ENCODE measurements at places on chromosomes 4 and X.

GRCh38 chr4:6908432-6909112 lies 1.1 kb upstream of the TBC1D14 start:
- no peak for DNase-seq

- no peak for DNase-seq
These were observed 117.0 kb downstream of the PALLD start for GRCh38 chr4:168613869-168614268.

GRCh38 chr4:4860600-4861389 lies 1.3 kb downstream of the MSX1 start:
- DNase-seq = no peak

DNA sequence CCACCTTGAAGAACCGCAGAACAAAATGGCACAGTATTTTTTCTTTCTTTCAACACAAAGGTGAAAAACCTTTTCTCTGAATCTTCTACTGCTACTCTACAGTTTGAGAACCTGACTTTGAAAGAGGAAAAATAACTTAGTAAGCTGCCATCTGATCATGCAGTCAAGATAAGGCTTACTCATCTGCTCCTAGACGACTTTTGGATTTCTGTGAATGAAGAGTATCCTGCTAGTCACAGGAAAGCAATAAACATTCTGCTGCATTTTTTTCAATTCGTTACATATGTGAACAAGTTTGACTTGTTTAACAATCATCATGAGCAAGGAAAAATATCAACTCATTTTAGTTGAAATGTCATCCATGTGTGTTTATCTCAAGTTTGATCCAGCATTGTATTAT lies 25.2 kb downstream of the TIGD2 start:
- DNase-seq = no peak

DNA sequence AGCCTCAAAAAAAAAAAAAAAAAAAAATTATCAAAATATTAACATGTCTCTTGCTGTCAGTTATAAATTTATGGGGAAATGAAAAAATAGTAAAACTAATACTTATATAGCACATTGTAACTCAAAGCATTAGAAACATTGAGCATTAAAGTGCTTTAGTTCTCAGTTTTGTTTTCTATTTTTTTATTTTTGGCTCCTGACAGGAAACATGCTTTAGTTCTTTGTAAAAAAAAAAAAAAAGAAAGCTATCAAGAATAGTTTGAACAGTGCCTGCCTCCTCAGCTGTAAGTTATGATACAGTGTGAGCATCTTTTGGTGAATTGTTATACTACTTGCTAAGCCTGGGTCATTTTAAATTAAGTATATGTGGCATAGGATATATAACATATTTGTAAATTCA lies 5.1 kb upstream of the CENPC start:
- no peak for DNase-seq

- no peak for DNase-seq
These were observed 37.3 kb downstream of the PSAPL1 start for GRCh38 chr4:7397206-7398103.

DNA sequence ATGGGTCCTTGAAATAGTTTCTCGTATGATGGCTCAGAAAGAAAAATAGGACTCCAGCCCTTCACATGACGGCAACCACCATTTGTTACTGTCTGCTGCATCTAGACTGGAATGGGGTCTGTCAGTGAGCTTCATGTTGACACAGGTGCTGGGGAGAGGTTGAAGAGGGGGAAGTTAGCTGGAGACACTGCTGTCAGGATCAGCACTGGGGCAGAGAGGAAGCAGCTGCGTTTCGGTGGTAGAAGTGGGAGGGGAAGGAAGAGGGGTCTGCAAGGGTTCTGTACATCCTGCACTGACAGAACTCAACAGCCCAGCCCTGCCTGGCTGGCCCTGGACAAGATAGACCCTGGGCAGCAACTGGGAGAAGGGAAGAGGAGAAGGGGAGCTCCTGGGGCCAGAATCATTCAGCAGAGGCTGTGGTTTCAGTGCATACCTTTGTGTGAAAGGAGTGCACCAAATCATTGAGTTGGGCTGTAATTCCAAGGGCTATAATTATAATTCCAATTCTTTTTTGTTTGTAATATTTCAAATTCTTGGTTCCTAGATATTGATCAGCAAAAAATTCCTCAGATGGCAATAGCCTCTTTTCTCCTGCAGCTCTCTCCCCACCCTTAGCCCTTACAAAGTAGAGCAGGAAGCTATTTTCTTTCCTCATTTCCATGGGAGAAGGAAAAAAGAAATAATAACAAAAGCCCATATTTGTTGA lies 119.4 kb upstream of the C1GALT1C1 start:
- DNase-seq = peak; percentile 40

DNA sequence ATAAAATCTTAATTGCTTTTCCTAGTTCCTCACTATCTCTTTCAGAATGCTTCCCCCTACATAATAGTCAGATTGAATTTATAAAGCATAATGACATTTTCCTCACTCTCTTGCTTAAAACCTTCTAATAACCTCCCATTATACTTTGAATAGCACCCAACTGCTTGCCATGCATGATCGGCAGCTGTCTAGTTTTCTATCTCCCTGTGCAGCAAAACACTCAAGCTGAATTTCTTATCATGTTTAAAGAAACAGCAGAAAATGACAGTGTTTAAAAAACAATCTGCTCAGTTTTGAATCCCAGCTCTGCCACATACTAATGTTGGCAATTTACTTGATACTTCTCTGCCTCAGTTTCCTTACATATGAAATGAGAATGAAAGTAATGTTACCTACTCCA lies 947.1 kb upstream of the HS3ST1 start:
- no peak for DNase-seq

- no peak for DNase-seq
These were observed 316.3 kb downstream of the CAMK2D start for GRCh38 chr4:113445286-113445685.

DNA sequence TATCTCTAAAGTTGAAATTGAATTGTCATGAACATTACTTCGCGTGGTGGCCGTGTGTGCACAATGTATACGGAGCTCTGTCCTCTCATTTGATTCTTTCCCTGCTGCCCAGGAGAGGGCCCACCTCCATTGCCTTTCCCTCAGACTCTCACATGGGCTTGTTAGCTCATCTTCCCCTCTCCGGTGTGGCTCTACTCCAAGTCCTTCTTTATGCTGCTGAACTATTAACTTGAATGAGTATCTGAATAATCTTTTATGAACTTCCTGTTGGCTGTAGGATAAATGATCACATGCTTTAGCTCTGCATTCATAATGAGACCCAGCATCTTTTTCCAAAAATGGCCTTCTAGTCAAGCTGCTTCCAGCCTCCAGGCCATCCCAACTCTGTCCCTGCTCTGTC lies 68.8 kb upstream of the CLNK start:
- no peak for DNase-seq

DNA sequence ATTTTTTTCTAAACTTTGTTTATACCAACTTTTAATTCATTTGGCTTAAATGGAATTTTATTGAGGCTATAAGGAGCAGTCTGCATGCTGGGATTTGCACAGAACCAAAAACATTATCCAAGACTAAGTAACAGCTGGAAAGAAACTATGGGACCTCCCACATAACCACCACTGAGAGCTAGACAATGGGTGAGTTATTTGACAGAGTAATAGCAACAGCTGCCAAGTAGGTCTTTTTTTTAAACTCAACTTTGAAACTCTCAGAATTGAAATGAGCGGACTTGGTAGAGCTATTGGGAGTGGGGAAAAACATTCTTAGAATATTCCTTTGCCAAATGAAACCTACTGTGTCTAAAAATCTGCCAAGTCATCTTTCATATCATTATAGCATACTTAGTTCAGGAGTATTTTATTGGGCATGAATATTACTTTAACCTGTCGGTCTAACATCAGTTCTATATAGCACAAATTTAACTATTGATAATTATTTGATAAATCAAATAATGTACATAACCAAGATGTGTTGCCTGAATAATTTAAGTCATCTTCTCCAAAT lies 1428.0 kb downstream of the PCDH7 start:
- no peak for DNase-seq

- DNase-seq = peak; percentile 84
These were observed 125.7 kb upstream of the NAP1L5 start for GRCh38 chr4:88823058-88823919.

DNA sequence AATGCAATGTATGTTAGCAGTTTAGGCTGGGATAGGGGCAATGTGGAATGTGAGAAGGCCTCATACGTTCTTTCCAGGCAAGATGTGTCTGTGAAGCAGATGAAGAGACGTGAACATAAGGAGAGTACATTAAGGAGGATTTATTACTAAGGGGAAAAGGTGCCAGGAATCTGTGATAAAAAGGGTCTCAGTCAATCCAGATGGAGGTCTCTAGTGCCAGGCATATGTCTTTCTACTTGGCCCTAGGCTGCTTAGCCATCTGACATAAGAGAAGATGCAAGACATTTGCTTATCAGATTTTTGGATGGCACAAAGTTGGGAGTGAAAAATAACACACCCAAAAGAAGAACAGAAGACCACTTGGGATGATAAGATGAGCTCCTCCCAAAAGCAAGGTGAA lies 93.0 kb upstream of the PRKG2 start:
- DNase-seq = no peak

- no peak for DNase-seq
These were observed 11.5 kb downstream of the MAD2L1 start for GRCh38 chr4:120055162-120055561.

- DNase-seq = no peak
These were observed 555.9 kb downstream of the PDHA2 start for GRCh38 chr4:96395747-96396146.

GRCh38 chr4:122814426-122814825 lies 12.2 kb upstream of the FGF2 start:
- DNase-seq = no peak

GRCh38 chr4:151012820-151013219 lies 2.3 kb downstream of the LRBA start:
- no peak for DNase-seq

- no peak for DNase-seq
These were observed 26.1 kb upstream of the EREG start for GRCh38 chr4:74338792-74339333.

DNA sequence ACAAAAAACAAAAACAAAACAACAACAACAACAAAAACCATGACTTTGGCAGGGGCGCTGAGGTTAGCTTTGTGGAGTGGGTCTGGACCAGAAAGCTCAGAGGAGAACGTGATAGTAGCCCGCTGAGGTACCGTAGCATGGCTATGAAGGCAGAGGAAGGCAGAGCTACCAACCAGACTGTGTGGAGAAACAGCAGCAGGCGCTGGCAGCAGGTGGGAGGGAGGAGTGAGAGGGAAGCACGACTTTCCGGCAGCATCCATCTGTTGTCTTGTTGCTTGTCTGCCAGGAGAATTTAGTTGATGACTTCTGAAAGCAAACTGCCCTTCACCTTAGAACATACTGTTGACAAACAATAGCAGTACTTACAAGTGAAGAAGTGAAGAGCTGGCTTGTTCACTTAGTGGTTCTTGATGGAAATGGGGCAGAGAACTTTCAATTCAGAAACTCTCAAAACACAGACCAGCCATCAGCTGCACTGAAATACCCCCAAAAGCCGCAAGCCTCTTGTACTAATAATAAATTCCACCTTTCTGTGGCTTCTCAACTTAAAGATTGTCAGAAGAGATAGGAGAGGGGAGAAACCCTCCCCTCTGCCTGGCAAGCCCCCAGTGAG lies 447.2 kb downstream of the SLITRK2 start:
- DNase-seq = no peak

Data from CD4-positive, alpha-beta T cell treated with Interleukin-4 for 1 hour (primary cell).